Urinary bladder (tissue), 4 donors: ENCODE measurements at places on chromosomes 3 and 15. TPM values are rescaled to one million over a fixed set of nuclear protein-coding genes. Genes with fewer than 3 reads are reported as not detected.

GRCh38 chr3:72520690-72521308 lies 327.4 kb downstream of the SHQ1 start:
- DNase-seq: no peak

GRCh38 chr3:15303728-15304127 lies 28.7 kb downstream of the SH3BP5 start:
- no peak for DNase-seq

- DNase-seq: no peak
Observed at GRCh38 chr3:16437640-16438039, 75.9 kb downstream of the RFTN1 start.

The DAZL gene
- not detected for total RNA-seq

The HGD gene
- total RNA-seq: not detected

GRCh38 chr15:77042955-77043920 lies 27.7 kb downstream of the TSPAN3 start:
- DNase-seq: no peak

The WDR93 gene
- total RNA-seq: not detected

GRCh38 chr3:64417816-64418215 lies 192.6 kb upstream of the PRICKLE2 start:
- DNase-seq: no peak

The MOBP gene
- total RNA-seq: 0.05 TPM

The SATB1 gene
- 74.2 TPM for total RNA-seq

DNA sequence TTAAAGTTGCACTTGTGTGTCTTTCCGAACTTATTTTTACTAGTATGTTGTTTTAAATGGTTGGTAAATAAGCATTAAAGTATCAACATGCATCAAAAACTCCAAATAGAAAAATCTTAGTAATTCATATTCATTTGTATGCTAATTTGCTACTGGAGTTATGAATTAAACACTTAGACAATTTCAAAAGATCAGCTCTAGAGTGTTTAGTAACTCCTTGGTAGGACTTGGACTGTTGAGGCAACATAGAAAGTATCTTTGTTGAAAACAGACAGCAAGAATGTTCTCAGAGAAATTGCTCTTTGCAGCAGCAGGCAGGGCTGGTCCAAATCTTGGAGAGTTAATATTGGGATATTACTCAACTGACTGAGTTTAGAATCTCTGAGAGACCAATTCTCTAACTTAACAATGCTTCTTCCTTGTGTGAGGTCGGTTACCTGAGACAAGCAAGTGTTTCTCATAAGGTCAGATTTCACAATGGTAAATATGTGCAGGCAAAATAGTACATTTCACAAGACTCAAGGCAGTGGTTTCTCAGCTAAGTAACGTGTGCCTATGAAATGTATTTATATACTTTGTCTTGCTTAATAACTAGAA lies 147.8 kb upstream of the IL12A start:
- no peak for DNase-seq

The LRRIQ4 gene
- not detected for total RNA-seq

The GOLGA6L4 gene
- total RNA-seq: 4.9 TPM

GRCh38 chr15:64981812-64982431 lies 7.8 kb downstream of the SPG21 start:
- DNase-seq: no peak

DNA sequence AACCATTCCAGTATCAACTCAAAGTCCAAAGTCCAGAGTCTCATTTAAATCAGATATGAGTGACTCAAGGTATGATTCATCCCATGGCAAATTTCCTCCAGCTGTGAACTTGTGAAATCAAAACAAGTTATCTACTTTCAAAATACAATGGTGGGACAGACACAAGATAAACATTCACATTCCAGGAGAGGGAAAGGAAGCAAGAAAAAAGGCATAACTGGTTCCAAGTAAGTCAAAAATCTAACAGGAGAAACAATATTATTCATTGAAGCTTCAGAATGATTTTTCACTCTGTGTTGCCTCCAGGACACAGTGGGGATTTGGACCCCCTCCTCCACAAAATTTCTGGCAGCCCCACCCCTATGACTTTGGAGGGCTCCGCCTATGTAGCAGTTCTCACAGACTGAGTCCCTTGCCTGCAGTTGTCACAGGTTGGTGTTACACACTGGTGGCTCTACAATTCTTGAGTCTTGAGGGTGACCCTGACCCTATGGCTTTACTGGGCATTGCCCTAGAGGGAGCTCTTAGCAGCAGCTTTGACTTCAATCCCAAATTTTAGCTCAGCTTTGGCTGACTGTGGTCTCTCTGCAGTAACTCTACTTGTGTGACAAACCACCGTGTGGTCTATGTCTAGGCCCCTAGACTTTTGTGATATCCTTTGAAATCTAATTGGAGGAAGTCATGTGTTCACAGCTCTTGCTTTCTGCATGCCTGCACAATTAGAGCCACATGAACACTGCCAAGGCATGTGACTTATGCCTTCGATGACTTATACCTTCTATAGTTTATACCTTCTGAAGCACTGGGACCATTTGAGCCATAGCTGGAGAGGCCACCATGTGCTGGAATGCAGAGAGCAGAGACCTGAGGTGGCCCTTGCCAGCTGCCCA lies 644.2 kb downstream of the GRM7 start:
- DNase-seq: no peak
